Mesothelial cell of epicardium (in vitro differentiated cells): ENCODE measurements at places on chromosomes 4 and X.

DNA sequence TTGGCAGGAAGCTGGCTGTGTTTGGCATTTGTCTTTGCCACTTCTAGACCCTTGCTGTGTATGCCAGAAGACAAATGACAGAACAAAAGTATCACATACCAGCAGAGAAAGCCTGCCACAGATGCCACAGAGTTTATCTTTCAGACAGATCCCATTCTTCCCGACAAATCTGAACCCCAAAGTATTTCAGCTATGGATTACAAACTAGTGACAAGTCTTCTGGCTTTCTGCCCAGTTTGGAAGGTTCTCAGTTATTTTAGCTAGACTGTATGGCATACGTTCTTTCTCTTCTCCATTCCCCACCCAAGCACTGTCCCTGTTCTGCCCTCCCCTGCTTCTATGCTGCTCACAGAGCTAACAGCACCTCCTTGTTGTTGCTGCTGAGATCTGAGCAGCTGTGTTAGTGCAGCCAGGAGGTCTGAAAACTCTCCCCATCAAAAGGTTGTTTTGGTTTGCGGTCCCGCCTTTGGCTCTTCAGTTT is 236.7 kb downstream of the FRAS1 start:
- no peak for DNase-seq

DNA sequence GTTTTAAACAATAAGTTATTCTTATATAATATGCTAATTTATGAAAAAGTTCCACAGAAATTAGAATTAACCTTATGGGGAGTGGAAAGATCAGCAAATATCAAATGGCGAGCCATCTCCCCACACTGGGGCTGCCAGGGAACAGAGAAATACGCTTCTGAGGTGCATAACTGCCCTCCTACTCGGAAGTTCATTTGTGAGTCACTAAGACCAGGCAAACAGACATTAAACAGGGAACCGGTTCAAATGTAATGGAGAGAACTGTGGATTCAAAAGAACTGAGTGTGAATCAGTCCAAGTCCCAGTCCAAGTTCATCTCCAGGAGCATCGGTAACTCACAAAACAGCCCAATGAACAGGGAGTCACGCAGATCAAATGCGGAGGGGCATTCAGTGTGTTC is 11.4 kb upstream of the S100G start:
- no peak for DNase-seq

DNA sequence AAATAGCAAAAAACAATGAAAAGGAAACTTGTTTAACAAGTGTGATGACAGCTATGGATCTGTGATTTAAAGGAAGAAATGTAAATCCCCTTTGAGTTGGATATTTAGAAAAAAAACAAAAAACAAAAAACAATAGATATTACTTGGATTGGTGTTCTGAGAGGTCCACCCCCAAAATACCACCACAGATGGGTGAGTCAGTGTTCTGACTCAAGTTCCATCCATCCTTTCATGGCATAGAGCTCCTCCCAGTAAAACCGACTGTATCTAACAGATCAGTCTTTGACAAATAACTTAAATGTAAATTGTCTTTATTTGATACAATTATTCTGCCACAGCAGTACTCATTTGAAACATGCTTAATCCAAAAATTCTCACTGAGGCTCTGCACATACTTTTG is 27.4 kb downstream of the TMPRSS11B start:
- DNase-seq, result no peak

- no peak for DNase-seq
These were observed 78.2 kb upstream of the DHX15 start for GRCh38 chr4:24662542-24662941.

- no peak for DNase-seq
These were observed 10.2 kb upstream of the RHOH start for GRCh38 chr4:40186665-40187014.

GRCh38 chr4:152673489-152673888 is 6.3 kb downstream of the TMEM154 start:
- no peak for DNase-seq

DNA sequence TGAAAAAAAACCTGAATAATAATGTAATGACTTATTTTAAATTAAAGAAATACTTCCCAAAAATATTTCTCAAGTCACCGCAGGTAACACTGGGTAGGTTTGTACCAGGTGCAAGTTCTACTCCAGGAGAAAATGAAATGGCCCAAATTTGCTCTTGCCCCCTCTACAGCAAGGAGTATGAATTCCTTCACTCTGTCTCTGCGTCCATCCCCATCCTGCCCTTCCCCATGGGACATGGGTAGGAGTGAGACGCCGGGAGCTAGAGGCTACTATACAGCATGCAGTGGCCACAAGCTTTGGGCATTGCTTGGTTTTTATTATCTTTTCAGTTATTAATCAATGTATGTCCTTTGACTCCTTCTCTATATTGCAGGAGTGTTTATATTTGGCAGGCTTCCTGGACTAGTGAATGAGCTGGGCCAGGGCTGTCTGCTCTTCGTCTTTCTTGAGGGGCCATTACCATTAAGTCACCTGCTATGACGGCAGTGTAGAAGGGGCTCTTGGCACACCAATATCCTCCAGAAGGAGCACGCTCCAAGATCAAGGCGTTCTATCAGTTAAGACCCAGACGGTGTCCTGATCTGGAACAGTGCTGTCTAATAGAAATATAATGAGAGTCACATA is 149.6 kb downstream of the ENPP6 start:
- no peak for DNase-seq

DNA sequence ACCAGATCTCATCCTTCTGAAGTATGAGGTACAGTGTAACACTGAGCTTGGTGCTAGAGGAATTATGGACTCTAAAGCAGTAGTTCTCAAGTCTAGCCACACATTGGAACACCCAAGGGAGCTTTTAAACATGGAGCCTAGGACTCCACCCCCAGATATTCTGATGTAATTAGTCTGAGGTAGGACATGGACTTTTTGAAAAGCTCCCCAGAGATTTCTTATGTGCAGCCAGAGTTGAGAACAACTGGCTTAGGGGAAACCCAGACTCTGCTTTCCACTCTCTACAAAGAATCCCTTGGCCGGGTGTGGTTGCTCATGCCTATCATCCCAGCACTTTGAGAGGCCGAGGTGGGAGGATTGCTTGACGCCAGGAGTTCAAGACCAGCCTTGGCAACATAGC is 11.6 kb upstream of the GDPD2 start:
- no peak for DNase-seq

DNA sequence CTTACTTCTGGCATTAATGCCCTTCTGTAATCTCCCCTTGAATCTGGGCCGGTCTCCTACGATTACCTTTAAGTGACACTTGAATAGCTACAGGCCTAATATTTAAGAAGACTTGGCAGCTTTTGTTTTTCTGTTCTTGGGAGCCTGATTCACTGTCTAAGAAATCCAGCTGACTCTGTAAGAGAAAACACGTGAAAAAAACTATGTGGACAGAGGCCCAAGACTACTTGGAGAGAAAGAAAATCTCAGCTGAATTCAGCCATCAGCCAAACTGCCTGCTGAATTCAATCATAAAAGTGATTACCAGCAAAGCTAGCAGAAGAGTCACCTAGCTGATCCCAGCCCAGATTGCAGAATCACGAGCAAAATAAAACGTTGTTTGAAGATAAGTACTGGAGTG is 521.2 kb downstream of the MID1IP1 start:
- no peak for DNase-seq

GRCh38 chrX:13432414-13433297 is 112.8 kb upstream of the ATXN3L start:
- DNase-seq, result no peak

- DNase-seq, result no peak
These were observed 179.4 kb downstream of the DHRSX start for GRCh38 chrX:2321411-2321810.

- no peak for DNase-seq
These were observed 940.7 kb downstream of the PCDH7 start for GRCh38 chr4:31660916-31661315.

- DNase-seq, result no peak
These were observed 9.8 kb downstream of the AADAT start for GRCh38 chr4:170079981-170080380.

- DNase-seq, result no peak
These were observed 464 bp downstream of the RAP1GDS1 start for GRCh38 chr4:98261405-98262291.

DNA sequence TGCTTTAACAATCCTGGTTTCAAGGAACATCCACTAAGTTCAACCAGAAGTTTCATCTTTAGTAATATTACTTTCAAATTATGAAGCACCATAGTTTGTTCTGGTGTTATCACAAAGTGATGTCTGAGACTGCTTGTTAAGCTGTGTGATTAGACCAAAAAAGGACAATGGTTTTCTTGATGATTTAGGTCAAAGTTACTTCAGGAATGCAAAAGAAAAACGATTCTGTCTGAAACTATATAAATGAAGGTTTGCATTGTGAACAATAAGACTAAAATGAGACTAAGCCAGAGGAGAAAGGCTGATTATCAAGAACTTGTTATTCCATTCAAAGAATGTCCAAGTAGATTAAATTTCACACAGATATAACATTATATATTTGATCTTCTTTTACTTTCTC is 122.4 kb upstream of the ETNPPL start:
- DNase-seq, result no peak

DNA sequence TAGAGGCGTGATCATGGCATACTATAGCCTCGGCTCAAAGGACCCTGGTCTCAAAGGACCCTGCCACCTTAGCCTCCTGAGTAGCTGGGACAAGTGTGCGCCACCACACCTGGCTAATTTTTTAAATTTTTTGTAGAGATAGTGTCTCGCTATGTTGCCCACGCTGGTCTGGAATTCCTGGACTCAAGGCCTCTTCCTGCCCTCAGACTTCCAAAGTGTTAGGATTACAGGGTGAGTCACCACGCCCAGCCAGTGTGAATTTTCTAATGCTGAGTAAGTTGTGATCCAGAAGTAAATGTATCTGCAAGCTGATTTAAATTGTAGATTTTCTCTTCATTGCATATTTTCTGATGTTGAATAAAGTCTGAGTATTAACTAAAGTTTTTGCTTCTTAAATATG is 2.6 kb upstream of the ZNF674 start:
- no peak for DNase-seq

DNA sequence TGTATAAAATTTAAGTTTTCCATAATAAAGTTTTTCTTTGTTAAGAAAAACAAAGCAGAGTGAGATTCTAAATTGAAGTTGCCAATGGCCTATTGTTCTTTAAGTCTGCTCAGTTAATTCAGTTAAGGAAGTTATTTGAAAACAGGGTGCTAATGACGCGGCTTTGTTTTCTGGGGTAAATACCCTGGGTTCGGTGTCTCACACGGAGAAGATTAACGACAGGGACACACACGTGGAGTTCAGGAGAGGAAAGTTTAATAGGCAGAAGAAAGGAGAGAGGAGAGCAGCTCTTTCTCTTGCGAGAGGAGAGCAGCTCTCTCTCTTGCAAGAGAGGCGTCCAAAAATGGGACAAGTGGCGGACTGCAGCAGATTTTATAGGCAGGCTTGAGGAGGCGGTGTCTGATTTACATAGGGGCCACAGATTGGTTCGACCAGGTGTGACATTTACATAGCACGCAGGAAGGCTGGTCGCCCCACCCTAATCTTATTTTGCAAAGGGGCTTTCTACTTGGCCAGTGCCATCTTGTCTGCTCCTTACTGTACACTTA is 9.6 kb downstream of the CA5B start:
- no peak for DNase-seq

DNA sequence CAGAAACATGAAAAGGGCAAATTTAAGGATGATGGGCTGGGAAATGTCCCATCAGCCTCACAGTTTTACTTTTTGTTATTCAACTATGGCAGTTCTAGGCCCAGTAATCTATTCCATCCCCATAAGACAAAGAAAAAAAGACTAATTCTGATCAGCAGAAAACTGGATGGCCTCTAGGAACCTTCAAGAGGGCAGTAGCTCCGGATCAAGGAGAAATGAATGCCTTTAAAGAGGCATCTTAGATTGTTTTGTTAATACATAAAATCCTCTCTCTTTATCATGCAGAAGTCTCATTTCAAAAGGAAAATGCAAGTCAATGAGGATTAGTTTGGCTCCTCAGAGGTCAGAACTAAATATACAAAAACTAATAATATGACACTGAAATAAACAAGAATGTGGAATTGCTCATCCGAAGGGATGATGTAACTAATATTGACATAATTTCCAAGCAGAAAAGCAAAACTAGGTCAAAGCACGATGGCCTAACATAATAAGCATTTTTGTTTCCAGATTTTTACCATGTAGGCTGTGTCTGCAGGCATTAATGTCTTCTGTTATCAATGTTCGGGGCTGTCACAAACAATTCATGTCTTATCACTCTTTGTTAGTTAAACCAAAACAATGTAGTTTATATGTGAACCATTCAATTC is 8.8 kb downstream of the MID1 start:
- DNase-seq, result no peak

- no peak for DNase-seq
These were observed 48.3 kb upstream of the CBR4 start for GRCh38 chr4:169058312-169058711.

DNA sequence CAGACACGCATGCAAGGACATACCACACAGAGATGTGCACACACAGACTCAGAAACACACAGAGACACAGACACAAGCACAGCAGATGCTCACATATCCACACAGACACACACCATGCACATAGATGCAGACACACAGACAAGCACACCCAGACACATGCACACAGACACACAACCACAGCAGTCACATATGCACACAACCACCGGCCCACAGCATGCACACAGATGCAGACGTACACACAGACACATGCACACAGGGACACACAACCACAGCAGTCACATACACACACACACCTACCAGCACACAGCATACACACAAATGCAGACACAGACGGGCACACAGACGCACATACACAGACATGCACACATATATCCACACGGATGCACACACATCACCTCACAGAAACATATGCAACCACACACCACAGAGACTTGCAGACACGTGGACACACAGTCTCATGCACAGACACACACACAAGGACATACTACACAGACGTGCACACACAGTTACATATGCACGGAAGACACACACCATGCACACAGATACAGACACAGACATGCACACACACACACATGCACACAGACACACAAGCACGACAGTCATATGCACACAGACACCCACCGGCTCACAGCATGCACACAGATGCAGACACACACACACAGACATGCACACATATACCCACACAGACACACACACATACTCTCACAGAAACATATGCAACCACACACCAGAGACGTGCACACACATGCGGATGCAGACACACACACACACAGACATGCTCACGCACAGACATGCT is 25.2 kb upstream of the SLC25A6 start:
- no peak for DNase-seq
